ENCODE measurements at places on chromosomes 5 and 9.

- peak; percentile 15 for DNase-seq
Observed at GRCh38 chr5:149707097-149707496, 23.0 kb upstream of the PPARGC1B start.

GRCh38 chr5:159965031-159965837 is 43.7 kb upstream of the TTC1 start:
- no peak for DNase-seq

DNA sequence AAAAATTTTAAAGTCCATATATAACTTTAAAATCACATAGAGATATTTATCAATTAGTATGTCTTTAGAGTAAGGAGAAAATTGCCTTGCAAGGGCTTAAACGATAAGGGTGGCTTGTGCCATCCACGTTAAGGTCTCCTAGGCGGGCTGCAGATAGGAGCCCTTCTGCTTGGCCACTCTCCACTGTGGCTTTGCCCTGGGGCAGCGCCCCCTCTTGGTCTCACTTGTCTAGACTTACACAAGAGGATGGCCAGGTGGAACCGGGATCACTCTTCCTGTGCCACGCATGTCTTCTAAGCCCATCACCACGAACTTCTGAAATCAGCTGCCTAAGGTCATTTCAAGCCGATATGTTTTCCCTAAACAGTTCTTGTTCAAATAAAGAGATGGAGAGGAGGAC is 2.9 kb downstream of the FPGS start:
- no peak for DNase-seq

GRCh38 chr5:91125916-91126315 is 257.2 kb downstream of the ARRDC3 start:
- no peak for DNase-seq

DNA sequence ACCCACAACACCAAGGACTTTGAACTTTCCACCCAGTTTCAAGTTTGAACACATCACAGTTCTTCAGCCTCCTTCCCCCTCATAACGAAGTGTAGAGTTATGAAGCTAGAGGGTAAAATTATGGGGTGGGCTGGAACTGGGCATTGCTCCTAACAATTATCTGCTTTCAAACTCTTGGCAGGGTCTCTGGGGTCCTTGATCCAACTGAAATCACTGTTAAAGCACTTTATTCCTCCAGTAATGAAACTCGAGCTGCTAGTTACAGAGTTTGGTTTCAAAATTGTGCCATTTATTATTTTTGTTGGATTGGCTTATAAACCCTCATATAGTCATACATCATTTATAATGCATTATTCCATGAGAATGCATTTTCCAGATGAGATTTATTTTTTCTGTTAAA is 158.5 kb downstream of the RGS3 start:
- peak; percentile 64 for DNase-seq

- no peak for DNase-seq
Observed at GRCh38 chr5:135119481-135119880, 85.5 kb upstream of the PITX1 start.

GRCh38 chr9:37273595-37273994 is 148.9 kb upstream of the GRHPR start:
- no peak for DNase-seq

DNA sequence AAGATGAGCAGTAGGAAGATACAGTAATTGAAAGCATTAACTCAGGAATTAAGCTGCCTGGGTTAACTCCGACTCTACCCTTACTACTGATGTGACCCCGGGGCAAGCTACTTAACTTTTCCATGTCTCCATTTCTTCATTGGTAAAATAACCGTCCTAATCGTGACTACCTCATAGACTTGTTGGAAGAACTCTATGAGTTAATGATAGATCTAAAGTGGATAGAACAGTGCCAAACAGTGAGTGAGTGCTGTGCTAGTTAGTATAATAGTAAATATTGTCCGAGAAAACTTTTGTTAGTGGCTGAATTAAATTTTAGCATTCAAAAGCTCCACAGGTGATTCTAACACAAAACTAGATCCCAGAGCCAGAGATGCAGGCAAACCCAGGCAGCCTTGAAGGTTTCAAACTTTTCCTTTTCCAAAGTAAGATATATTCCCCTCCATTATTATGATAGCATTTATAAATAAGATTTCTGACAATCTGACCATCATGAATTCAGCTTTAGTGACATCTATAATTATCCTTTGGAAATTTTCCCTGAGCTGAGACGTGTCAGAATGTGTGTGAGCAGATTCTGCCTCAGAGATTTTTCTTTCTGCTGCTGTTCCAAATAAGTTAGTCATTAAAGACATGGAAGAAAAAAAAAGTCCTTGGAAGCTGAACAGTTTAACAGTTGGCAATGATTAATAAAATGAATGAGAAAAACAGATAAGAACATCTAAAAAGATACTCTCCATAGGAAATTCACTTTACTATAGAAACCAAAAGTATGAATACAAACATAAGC is 369.5 kb downstream of the PRELID2 start:
- DNase-seq = no peak

GRCh38 chr5:163659568-163659902 is 154.1 kb downstream of the MAT2B start:
- DNase-seq = no peak

- no peak for DNase-seq
Observed at GRCh38 chr9:99210572-99210971, 11.2 kb downstream of the ALG2 start.

DNA sequence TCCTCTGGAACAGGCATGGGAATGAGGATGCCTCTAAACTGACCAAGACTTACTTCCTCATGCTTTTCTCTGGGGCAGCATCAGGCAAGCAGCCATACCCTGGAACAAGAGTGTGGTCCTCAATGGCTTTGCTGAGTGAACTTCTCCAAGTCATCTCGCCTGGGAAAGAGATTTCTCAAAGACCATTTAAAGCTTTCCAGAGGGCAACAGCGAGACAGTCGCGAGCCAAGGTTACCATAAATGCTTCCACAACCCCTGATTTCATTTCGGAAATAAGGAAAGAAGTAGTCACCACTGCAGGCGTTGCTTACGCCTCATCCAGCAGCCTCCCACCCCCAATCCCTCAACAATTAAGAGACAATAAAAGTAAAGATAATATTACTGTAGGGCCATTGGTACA is 1.1 kb upstream of the SNCAIP start:
- DNase-seq = no peak

DNA sequence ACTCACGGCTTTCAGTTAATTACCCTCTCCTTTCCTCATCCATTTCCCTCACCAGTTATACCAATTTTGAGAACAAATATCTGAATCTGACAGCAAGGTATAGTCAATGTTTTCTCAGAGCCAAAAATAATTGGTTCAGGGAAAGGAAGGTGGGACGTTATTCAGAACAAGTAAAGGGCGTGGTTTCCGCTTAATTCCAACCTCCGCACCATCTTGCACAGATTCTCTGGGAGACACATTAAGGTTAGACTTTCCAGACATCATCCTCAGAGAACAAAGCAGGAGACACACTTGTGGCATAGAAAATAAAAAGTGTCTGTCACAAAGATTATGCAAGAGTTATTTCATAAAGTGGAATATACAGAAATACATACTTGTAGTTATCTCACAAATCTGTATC is 441.2 kb downstream of the IRX1 start:
- no peak for DNase-seq

GRCh38 chr5:136560126-136560525 is 194.8 kb upstream of the TRPC7 start:
- no peak for DNase-seq

GRCh38 chr5:87836696-87837095 is 424.0 kb upstream of the CCNH start:
- DNase-seq = no peak

DNA sequence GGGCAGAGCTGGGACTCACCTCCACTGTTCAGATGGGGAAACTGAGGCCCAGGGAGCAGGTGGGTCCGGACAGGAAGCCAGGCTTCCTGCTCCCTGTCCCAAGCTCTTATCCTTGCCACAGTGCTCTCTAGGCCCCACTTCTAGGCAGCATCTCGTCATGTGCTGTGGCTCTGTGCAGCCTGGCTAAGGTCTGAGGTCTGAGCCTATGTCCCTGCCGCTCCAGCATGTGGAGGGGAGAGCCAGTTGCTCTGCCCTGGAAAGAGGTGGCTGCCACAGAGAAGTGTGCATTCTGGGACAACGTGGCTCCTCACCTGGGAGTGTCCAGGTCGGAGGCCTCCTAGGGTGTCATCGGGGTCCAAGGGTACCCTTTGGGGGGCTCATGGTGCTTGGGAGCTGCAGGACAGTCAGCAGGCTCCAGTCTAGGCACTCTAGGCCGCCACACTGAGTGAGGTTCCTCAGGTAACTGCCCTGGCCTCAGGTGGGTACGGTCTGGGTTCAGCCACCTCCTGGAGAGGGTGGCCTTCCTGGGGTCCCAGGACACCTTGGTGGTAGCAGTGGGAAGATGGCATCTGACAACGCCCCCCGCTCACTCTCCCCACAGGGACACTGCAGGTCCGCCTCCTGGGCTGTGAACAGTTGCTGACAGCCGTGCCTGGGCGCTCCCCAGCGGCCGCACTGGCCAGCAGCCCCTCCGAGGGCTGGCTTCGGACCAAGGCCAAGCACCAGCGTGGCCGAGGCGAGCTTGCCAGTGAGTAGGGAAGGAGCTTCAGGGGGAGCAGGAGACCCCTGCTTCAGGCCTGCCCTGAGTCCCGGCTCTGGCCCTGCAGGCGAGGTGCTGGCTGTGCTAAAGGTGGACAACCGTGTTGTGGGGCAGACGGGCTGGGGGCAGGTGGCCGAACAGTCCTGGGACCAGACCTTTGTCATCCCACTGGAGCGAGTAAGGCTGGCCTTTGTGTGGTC is 10.4 kb downstream of the PKN3 start:
- DNase-seq = no peak

DNA sequence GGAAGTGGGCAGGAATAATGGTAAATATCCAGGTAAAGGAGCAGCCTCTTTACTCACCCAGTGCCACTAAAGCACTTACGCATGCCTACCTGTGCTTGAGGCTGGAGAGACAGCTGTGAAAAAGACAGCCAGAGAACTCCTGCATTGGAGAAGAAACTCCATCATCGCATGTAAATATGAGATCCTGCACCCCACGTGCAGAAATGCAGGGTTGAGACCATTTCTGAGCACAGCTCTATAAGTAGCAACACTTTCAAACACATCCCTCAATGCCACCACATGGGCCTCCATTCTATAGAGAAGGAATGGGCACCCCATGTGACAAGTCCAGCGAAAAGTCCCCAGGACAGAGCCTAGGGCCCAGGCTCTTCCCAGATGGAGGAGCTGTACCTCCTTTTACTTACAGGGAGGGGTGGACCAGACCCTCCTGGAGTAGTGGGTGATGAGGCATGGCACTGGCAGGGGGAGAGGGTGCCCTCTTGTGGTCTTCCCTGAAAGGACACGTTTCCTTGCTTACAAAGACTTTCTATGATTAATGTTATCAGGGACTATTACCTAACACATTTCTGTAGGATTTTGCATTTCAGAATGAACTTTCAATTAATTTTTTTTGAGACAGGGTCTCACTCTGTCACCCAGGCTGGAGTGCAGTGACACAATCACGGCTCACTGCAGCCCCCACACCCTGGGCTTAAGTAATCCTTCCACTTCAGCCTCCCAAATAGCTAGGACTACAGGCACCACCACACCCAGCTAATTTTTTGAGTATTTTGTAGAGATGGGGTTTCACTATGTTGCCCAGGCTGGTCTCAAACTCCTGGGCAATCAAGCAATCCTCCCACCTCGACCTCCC is 55.3 kb upstream of the IL17B start:
- no peak for DNase-seq

DNA sequence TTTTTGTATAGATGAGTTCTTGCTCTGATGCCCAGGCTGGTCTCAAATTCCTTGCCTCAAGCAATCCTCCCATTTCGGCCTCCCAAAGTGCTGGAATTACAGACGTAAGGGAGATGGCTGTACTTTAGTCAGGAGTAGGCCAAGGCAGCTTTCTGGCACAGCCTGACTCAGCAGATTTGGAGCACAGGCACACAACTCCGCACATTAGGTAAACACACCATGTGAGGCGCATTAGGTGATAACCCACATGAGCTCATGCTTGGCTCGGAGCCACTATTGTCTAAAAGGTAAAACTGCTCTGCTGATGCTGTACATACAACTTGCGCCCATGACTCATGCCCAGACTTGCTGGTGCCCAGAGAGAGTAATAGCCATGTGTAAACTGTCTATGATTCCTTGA is 1157.9 kb downstream of the TAF11L14 start:
- no peak for DNase-seq

DNA sequence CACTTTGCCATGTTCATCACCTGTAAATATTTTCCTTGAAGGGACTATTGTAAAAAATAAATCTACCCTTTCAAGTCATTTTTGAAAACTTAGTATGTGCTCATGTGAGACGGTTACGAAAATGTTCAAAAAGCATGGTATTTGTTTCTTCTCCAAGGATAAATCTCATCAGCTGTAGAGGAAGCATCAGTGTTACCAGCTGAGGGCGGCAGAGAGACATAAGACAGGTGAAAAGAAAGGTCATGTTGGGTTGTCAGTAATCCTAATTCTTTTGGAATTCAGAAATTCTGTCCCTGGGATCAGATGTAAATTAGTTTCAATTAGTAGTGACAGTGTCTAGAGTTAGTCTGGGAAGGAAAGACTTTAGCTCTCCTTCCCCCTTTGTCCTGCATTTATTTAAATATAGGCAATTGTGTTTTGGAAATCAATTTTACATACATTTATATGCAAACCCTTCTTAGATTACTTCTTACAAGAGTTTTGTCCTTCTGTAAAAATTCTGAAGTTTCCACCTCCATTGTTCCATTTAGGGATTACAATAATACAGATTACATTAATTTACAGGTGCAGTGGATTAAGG is 791.9 kb upstream of the CDH6 start:
- DNase-seq = no peak

DNA sequence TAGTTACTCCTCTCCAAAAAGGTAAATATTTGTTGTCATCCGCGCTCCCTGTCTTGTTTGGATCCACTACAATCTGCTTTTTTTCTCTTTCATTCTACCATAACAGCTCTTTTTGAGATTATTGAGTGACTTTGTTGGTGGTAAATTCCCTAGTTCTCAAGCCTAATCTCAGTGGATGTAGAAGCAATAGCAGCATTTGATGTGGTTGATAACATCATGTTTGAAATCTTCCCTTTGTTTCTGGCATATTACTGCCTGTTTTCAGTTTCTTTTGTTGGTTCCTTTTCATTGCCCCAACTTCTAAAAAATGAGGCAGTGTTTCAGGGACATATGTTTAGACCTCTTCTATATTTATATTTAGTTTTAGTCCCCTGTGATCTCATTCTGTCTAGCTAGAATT is 8.9 kb downstream of the CDC42SE2 start:
- no peak for DNase-seq

- no peak for DNase-seq
Observed at GRCh38 chr5:94640176-94640575, 21.7 kb downstream of the SLF1 start.
